Foreskin melanocyte (primary cell): ENCODE measurements at places on chromosomes 1 and 21.

DNA sequence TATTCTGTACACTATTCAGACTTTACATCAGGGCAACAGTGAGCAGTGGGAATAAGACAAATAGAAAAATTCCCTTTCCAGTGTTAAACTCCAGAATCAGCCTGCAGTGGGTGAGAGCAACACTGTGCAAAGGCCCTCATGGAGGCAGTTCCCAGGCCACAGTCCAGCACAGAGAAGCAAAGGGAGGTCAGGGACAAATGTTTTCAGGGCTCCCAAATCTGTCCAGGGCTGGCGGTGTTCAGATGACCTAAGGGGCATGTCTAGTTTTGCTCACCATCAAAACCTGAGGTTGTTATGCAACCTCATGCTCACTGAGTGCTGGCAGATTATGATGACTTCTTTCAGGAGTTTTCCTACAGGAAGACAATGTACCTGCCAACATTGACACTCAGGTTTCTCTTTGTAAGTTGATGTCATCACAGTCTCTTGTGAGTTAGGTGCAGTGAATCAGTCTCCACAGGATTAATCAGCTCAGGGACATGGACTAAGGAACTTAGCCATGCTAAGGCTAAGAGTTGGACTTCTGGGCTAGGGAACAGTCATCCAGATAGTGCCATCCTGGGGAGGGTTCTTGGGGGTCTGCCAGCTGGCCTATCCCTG, 3.6 kb upstream of the LCE5A start:
- no peak for DNase-seq

- no peak for DNase-seq
Observed at GRCh38 chr1:207316622-207317391, 4.7 kb upstream of the CD55 start.

DNA sequence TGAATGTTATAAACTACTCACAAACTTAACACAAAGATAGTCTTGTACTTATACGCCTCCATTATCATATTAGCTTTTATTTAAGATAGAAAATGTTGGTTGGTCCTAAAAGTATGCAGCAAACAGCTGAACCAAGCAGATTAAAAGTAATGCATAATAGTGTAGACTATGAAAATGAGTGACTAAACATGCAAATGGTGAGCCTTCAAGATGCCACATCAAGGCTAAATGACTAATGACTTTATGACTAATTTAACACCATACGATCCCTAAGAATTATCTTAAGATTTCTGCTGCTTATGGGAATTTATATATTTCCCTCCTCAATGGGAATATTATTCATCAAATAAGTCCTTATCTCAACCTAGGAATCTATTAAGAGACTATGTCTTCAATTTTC, 4.6 kb downstream of the GPATCH2 start:
- DNase-seq = no peak

DNA sequence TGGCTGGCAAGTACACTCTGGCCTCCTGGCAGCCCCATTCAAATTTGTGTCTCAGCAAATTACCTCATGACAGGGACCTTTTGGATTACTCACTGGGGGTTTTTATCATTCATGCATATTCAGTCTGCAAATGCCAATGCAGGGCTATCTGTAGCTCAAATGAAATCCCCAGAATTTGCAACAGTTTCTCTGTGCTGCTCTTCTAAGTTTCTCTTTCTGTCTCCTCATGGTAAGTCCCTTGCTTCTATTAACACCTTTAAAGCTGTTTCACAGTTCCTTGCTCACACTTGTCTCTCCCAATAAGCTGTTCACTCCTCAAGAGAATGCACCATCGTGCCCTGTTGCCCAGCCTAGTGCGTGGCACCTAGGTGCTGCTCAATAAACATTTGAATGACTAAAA, 3.3 kb upstream of the FAM78B start:
- no peak for DNase-seq

DNA sequence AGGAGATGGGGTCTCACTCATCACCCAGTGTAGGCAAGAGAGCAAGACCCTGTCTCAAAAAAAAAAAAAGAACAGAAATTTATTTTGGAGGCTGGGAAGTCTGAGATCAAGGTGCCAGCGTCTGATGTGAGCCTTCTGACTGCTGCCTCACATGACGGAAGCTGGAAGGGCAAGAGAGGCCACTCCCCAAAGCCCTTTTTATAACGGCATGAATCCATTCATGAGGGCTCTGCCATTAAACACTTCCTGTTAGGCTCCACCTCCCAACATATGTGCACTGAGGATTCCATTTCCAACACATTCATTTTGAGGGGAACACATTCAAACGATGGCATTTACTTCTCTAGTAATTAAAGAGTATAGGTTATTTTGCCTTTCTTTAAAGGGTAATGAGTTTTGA, 50.9 kb upstream of the C1orf198 start:
- peak; percentile 48 for DNase-seq

DNA sequence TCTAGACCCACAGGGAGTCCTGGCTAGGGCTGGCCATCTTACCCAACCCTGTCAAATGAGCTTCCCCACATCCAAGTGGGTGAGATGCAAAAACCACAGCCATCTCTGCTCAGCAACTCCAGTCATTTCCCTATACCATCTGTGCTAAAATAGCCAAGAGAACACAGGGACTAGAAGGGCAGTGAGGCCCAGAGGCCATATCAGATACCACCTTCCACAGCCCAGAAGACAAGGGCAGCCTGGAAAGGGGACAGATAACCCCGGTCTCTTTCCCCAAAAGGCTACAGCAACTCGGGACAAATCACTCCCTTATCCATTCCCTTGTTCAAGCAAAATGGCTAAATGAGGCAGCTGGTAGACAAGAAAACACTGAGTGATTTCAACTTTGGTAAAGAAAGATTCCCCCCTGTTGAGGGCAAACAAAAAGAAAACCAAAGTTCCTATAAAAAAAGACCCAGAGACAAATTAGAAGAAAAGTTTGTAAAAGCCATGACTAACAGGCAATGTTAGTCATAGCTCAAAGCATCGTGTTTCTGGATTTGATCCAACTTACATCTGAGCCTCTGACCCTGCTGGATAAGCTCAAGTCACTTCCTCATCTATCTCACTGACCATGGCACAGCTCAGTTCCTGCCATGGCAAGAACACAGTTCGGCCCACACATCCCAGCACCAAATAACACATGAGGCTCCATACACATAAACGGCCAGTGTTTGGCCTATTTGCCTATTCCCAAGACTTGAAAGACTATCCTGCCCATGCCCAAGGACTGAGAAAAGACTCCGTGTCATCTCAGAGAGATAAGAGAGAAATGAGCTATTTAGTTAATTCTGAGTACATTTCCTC, 3.1 kb downstream of the LAMB3 start:
- DNase-seq = peak; percentile 84

DNA sequence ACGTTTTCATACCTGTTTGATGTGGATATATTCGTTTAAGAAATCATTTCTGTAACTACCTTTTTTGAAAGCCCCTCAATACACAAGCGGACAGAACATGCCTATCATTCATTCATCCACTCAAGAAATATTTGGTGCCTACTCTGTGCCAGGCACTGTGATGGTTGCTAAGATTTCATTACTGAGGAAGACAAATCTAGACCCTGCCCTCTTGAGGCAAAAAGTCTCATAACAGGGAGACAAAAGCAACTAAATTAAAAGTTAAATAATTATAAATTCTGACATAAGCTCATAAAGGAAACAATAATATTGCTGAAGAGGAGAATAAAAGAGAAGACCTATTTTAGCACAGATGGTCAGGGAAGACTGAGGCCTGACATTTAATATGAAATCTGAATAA, 203.5 kb upstream of the ZNHIT6 start:
- DNase-seq = no peak

GRCh38 chr1:170967042-170967910, 31.9 kb downstream of the MROH9 start:
- DNase-seq = peak; percentile 31

GRCh38 chr21:36297938-36298572, 21.9 kb upstream of the MORC3 start:
- DNase-seq = peak; percentile 42

DNA sequence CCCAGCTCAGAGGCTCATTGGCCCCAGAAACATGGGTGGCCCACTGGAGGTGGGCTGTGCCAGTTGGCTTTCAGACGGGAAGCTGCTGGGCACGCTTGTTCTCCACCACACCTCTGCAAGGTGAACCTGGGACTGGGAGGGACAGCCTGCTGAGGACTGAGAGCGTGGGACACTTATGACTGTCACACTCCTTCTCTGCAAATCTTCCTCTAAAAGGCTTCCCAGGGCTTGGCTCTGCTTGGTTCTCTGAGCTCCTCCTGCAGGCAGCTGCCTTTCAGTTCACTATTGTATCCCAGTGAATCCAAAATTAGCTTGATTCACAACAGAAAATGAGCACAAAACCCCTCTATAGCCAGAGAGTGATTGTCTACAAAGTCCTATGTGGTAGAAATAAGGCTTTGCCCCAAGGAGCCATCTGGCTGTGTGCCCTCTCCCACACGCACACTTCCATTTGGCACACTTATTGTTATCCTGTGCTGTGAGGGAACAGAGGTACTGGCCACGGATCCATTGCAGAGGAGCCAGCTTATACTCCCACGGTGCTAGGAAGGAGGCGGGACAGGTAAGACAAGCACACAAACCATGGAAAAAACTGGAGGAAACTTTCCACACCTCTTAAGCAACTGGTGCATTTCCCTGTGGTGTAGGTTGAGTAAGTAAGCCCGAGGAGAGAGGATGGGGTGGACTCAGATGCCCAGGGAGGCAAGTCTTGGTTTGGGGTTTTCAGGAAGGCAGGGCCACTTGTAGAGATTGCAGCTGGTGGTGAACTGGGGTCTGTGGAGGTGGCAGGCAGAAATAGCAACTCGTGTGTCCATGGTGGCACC, 18.9 kb upstream of the BTG2 start:
- no peak for DNase-seq

DNA sequence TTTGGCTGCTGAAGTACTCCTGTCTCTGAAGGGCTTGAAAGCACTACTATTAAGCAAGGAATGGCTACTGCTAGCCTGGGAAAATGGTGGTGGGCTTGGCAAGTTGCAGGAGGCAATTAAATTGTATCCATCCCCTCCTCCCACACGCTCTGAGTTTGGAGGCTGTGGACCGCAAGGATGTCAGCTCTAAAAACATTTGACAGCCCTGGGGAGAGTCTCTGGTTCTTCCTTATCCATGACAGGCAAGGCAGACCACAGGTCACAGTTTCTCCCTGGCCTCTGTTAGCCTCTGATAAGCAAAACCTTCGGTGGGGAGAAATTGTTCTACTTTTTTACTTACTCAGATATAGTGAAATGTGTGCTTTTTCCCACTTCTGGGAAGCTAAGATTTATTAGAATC, 46.6 kb downstream of the S1PR1 start:
- no peak for DNase-seq

GRCh38 chr1:50978144-50978851, 8.3 kb downstream of the CDKN2C start:
- peak; percentile 48 for DNase-seq

GRCh38 chr1:152036267-152037216, at the start of gene S100A11:
S100A11 (minus strand) TSS chr1:152037004; CDS start chr1:152036915, 89 bp downstream.
- peak; percentile 78 for DNase-seq

GRCh38 chr1:12587981-12588640, 29.9 kb downstream of the DHRS3 start:
- DNase-seq = no peak

- DNase-seq = peak; percentile 47
Observed at GRCh38 chr1:59375321-59376220, 78.7 kb downstream of the FGGY start.

DNA sequence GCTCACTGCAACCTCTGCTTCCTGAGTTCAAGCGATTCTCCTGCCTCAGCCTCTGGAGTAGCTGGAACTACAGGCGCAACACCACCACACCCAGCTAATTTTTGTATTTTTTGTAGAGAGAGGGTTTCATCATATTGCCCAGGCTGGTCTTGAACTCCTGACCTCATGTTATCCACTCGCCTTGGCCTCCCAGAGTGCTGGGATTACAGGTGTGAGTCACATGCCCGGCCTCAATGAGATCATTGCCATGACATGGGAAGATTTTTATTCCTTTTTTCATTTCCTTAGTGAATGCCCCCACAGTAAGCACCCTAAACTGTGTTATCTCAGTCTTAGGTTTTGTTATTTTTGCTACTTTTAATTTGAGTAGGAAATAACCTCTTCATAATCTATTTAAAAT, 977.9 kb downstream of the BRINP3 start:
- DNase-seq = no peak

DNA sequence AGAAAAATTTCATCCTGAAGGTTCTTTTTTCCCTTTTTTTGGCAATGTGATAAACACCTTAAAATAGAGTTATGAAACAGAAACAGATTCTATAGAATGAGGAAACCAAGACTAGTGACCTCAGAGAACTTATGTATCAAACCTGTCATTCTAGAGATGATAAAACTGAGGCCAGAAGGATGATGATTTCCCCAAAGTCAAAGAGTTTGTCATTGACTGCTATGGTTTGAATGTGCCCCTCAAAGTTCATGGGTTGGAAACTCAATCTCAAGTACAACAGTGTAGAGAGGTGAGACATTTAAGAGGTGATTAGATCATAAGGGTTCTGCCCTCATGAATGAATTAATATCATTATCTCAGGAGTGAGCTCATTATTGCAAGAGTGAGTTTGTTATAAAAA, 13.7 kb upstream of the BEND5 start:
- no peak for DNase-seq

- DNase-seq = no peak
Observed at GRCh38 chr1:8370046-8370881, 52.4 kb downstream of the SLC45A1 start.

DNA sequence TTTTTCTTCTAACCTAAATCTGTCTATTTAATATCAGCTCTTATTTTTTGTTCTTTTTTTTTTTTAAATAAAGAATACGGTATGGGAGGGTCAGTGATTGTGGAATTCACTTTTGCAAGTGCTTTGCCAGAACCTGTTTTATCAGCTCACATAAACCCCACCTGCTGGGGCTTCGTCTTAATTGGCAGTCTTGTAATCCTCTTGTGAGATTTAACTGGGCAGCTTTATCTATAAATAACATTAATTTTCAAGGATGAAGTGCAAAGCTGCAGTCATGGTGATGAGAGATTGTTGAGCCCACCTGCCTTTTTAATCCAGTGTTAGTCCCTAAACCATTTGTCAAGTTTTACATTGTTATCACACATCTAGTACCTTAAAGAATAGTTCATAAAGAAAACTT, 18.2 kb upstream of the PDC start:
- no peak for DNase-seq

DNA sequence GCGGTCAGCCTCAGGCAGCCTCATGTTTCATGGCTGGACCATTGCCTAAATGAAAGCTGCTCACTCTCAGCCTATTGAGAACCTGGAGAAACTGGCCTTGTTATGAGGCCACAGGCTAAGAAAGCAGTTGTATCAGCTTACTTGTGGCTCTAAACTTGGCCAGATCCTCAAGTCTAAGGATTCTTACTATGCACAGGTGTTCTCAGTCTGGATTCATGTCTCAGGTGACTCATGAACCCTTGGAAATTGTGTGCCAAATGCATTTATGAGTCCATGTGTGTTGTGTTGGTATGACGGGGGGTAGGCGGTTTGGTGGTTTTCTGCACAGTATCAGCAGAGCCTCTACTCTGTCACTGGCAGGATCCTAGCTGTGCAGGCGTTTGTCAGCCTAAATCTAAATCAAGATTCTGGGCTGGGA, 90.4 kb downstream of the ROR1 start:
- no peak for DNase-seq

DNA sequence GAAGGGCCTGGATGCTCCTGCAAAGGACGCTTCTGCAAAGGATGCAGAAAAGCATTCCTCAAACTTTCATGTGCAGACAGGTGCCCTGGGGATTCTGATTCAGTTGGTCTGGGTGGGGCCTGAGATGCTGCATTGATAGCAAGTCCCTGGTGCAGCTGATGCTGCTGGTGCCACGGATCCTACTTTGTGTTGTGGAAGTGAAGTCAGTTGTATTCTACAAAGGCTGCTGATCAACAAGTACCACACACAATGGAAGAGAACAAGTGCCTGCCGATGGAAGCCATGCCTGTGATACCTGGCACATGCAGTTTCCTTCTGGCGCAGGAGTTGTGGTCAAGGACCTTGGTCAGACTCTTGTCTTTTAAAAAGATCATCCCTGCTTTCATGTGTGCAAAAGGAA, 478.8 kb downstream of the CAMTA1 start:
- DNase-seq = no peak
